ENCODE measurements at places on chromosomes 6 and 20. TPM values are rescaled to one million over a fixed set of nuclear protein-coding genes. Genes with fewer than 3 reads are reported as not detected.

HLA-DOB gene
- total RNA-seq = 0.46 TPM

KIZ gene
- total RNA-seq = 39.6 TPM

SNAP91 gene
- 1.2 TPM for total RNA-seq

PDYN gene
- total RNA-seq = 0.14 TPM

CAGE1 gene
- total RNA-seq = 0.11 TPM

TMEM200A gene
- total RNA-seq = 10.4 TPM

HCRTR2 gene
- not detected for total RNA-seq

GPSM3 gene
- total RNA-seq = 13.1 TPM

SCUBE3 gene
- total RNA-seq = 1.6 TPM

SLC2A10 gene
- 12.0 TPM for total RNA-seq

DNA sequence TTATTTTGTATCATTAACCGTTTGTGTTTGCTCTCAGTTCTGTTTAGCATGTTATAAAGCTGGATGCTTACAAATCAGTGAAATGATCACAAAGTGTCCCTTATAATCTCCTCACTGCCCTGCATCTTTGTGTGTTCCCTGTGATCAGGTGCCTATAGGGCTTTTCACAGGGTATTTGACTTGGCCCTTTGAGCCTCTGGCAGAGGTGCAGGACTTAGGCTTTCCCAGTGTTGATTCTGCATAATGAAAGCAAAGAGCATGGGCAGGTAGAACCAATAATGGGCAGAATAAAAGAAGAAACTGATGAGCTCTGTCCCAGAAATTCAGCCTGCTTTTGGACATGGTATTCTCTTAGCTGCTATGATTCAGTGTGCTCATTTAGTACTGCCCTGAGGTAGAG is 16.9 kb upstream of the PBOV1 start:
- no peak for DNase-seq
- peaks cover 22% of the 10 kb centered on the region for H3K4me1 ChIP-seq
- H3K27me3 ChIP-seq = no peaks in the 10 kb centered on the region
- H3K4me3 ChIP-seq = no peak overlapping the region

DNA sequence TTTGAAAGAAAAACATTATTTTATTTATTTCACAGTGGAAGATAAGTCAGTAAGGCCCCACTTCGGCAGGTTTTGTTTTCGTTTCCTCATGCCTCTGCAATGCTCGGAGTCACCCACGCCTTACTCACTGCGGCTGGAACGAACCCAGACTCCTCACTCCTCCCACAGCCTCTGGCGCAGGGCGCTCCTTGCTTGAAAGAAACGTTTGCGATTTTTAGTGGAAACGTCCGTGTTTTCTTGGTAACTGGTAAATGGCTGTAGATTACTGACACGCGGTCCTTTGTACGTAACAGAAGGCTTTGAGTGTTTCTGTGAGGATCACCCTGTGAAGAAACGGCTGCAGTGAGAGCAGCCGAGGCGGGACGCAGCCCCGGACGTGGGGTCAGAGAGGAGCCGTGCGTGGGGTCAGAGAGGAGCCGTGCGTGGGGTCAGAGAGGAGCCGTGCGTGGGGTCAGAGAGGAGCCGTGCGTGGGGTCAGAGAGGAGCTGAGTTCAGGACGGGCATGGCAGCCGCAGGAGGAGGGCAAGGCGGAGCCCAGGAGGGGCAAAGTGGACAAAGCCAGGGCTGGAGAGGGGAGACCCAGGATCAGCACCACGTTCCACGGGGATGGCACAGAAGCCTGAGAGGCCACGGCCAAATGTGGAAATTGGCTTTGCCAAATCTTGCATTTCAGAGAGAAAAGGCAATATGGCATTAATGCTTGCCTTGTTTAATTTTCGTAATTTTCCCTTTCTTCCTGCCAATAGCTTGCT is 198.6 kb upstream of the THBS2 start:
- H3K27me3 ChIP-seq = no peaks in the 10 kb centered on the region
- H3K4me1 ChIP-seq = no peaks in the 10 kb centered on the region
- H3K4me3 ChIP-seq = no peak overlapping the region

DNA sequence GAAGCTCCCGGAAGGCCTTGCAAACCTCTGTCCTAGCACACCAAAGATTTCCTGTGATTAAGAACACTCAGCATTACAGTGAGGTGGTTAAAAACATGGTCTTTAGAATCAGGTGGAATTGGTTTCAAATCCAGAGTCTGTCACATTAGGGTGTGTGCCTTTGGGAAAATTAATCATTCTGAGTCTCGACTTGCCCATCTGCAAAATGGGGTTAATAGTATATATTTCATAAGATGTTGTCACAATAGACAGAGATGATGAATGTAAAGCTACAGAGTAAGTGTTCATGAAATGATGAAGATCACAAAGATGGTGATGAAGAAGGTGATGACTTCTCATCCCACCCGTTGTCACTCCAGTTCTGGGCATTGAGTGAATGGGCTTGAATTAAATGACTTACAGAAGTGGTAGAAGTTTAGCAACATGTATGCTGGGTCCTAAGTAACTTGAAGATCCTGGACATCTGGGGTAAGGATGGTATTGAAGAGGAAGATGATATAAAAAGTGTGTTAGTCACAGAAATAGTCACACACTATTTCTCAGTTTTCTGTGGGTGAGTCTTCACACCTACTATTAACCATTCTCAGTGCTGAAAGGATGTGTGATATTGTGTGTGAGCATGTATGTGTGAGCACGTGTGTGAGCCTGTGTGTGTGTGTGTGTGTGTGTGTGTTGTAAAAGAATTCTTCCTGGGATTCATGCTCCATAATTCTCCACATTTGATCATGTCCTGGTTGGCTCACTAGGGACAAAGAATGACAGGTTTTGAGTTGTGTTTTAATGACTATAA is 28.0 kb upstream of the NEDD9 start:
- H3K4me1 ChIP-seq = peaks cover 15% of the 10 kb centered on the region
- H3K36me3 ChIP-seq = no peaks in the 10 kb centered on the region
- DNase-seq = no peak
- H3K27me3 ChIP-seq = peaks cover 7% of the 10 kb centered on the region
- H3K4me3 ChIP-seq = no peak overlapping the region

- H3K27me3 ChIP-seq = no peaks in the 10 kb centered on the region
- no peak overlapping the region for H3K27ac ChIP-seq
- H3K4me3 ChIP-seq = no peak overlapping the region
Observed at GRCh38 chr6:35677456-35677855, 11.3 kb downstream of the FKBP5 start.

DNA sequence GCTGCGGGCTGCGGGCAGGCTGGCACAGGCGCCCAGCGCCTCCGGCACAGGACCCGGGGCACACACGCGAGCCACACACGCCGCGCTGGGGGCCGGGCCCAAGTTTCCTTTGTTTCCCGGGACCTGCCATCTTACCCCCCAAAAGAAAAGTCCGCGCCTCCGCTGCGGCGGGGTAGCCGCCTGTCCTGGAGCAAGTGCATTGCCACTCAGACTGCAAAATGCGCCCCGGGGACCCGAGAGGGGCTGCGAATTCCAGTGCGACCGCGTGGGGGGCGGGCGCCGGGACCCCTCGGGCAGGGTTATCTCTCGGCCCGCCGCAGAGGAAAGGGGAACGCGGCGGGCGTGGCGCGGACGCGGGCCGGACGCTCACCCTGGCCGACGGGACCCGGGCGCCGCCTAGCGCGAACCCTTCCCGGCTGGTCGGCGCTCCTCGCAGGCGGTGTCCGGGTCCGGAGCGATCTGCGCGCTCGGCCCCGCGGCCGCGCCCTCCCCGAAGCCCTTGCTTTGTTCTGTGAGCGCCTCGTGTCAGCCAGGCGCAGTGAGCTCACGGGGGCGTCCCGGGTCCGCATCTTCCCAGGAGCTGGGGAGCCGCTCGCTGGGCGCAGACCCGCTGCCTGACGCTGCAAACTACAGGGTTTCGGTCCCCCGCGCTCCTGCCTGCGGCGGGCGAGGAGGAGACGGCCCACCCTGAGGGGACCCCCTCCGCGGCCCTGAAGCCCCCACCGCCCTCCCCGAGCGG is 639 bp upstream of the CD24 start:
- no peak overlapping the region for H3K27ac ChIP-seq
- H3K4me3 ChIP-seq = peak overlapping the region; percentile 75
- H3K27me3 ChIP-seq = no peaks in the 10 kb centered on the region
- DNase-seq = peak; percentile 73

DNA sequence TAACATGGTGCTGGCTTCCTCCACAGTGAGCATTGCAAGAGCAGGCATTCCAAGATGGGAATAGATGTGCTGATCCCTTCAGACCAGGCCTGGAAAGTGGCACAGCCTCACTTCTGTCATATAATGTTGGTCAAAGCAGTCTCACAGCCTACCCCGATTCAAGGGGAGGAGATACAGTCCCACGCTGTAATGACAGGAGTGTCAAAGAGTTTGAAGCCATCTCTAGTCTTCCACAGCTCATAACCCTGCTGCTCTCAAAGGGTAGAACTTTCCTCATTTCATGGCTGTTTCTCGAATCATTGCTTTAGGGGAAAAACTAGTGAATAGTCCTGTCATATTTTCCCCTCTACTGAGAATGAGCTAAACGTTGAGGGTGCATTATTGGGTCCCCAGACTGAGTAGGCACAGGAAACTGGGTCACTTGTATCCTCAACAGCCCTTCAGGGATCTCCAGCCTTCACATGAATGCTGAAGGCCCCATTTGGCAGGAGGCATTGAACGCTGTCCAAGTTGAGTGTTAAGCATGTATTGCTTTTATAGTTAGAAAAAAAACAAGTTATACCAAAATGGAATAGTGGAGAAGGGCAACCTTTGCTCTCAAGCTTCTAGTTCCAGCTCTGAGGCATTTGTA is 27.3 kb downstream of the DTD1 start:
- H3K27ac ChIP-seq = peak overlapping the region; percentile 11
- peaks cover 6% of the 10 kb centered on the region for H3K36me3 ChIP-seq
- H3K4me3 ChIP-seq = no peak overlapping the region
- DNase-seq = no peak
- peaks cover 13% of the 10 kb centered on the region for H3K4me1 ChIP-seq

DNA sequence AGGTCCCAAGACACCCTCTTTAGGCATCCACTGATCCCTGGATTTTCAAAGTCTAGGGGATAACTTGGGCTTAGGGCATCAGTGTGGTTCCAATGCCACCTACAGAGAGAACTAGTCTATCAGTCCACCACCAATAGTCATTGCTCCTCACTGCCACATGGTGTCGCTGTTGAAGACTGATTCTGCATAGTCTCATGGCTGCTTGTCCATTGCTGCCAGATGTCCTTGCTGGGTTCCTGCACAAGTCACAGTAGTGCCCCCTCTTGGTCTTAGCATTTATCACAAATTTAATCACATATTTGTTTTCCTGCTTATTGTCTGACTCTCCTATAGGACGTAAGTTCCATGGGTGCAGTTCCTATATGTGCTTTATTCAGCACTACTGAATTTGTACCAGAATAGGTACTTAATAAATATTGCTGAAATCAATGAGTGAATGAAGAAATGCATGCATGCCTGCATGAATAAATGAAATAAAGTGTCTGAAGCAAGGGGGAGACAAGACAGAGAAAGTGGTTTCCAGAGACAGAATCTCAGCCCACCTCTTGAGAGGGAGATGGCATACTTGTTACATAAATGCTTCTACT is 45.9 kb upstream of the RALY start:
- no peaks in the 10 kb centered on the region for H3K4me1 ChIP-seq
- H3K36me3 ChIP-seq = peaks cover 2% of the 10 kb centered on the region
- H3K4me3 ChIP-seq = no peak overlapping the region
- no peaks in the 10 kb centered on the region for H3K27me3 ChIP-seq

DNA sequence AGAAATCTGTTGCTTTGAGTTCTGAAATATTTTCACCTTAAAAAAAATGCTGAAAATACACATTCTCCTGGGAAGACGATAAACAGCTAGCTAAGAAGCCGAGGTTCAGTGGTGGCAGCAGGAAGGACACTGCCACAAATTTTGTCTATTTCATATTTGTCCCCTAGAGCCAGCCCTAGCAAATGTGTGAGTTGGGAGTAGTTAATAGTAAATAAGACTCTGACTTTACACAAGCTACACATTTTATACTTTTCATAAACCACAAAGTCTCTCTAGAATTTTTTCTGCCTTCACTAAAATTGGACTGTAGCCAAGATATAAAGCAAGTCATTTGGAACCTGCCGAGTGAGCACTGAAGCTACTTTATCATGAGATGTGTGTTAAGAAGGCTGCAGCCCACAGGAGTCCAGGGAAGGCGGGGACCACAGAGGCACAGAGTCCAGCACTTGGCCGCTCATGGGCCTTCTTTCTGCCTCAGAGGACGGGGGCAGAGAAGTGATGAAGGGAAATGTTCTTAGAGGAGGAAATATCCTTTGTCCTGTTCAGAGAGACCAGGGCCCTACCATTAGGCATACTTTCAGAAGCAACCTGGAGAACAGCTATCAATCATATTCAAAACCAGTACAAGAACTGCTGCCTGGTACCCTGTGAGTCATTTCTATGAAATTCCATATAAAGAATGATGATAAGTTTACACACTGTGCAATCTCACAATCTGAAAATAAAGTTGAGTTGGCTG is 241.7 kb upstream of the TAB2 start:
- H3K27me3 ChIP-seq = no peaks in the 10 kb centered on the region
- peaks cover 15% of the 10 kb centered on the region for H3K4me1 ChIP-seq
- no peak overlapping the region for H3K27ac ChIP-seq
- DNase-seq = no peak
- peaks cover 53% of the 10 kb centered on the region for H3K36me3 ChIP-seq
- H3K4me3 ChIP-seq = no peak overlapping the region

GRCh38 chr6:168962886-168963285 is 290.8 kb downstream of the THBS2 start:
- H3K4me3 ChIP-seq = no peak overlapping the region
- no peaks in the 10 kb centered on the region for H3K4me1 ChIP-seq
- H3K27ac ChIP-seq = no peak overlapping the region
- H3K36me3 ChIP-seq = peaks cover 17% of the 10 kb centered on the region

- H3K4me3 ChIP-seq = no peak overlapping the region
- H3K27ac ChIP-seq = no peak overlapping the region
- DNase-seq = no peak
Observed at GRCh38 chr6:56862415-56863175, 92.3 kb upstream of the BEND6 start.

DNA sequence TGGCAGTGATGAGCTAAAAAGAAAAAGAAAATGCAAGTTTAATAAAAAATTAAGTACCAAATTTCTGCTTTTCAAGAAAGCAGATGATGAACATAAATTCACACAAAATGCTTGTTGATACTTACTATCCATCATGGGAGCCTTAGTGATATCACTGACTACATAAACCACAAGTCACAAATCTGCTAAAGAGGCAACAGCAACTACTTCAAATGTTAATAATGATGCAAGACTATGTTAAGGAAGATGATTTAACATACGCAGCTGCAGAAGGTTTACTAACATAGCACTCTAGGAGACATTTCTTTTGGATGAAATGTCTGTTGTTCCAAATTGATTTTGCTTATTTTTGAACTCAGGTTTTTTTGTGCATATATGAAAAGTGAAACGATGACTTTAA is 18.6 kb downstream of the FYN start:
- H3K4me3 ChIP-seq = no peak overlapping the region
- no peak for DNase-seq
- H3K27ac ChIP-seq = no peak overlapping the region
- H3K36me3 ChIP-seq = no peaks in the 10 kb centered on the region
- H3K27me3 ChIP-seq = no peaks in the 10 kb centered on the region

Measured in WTC11 (cell line).